ENCODE measurements at places on chromosomes 4 and X. TPM values are rescaled to one million over a fixed set of nuclear protein-coding genes. Genes with fewer than 3 reads are reported as not detected.

MBNL3 gene
- total RNA-seq: 7.0 TPM

SPANXA2 gene
- not detected for total RNA-seq

AFF2 gene
- total RNA-seq: 0.65 TPM

LNX1 gene
- total RNA-seq: 2.9 TPM

CLIC2 gene
- total RNA-seq: 0.54 TPM

MSN gene
- 290 TPM for total RNA-seq

DKK2 gene
- not detected for total RNA-seq

RNF128 gene
- not detected for total RNA-seq

PABPC1L2A gene
- total RNA-seq: not detected

RAB40AL gene
- total RNA-seq: not detected

PNCK gene
- 0.90 TPM for total RNA-seq

KLHL13 gene
- total RNA-seq: 5.1 TPM

PNMA3 gene
- 0.32 TPM for total RNA-seq

YY2 gene
- 0.36 TPM for total RNA-seq

KCNE5 gene
- not detected for total RNA-seq

TLL1 gene
- 0.16 TPM for total RNA-seq
